ENCODE measurements at places on chromosomes 13 and 19.
A peak's percentile ranks its signal among the peaks of the same experiment; 100 is the strongest.

DNA sequence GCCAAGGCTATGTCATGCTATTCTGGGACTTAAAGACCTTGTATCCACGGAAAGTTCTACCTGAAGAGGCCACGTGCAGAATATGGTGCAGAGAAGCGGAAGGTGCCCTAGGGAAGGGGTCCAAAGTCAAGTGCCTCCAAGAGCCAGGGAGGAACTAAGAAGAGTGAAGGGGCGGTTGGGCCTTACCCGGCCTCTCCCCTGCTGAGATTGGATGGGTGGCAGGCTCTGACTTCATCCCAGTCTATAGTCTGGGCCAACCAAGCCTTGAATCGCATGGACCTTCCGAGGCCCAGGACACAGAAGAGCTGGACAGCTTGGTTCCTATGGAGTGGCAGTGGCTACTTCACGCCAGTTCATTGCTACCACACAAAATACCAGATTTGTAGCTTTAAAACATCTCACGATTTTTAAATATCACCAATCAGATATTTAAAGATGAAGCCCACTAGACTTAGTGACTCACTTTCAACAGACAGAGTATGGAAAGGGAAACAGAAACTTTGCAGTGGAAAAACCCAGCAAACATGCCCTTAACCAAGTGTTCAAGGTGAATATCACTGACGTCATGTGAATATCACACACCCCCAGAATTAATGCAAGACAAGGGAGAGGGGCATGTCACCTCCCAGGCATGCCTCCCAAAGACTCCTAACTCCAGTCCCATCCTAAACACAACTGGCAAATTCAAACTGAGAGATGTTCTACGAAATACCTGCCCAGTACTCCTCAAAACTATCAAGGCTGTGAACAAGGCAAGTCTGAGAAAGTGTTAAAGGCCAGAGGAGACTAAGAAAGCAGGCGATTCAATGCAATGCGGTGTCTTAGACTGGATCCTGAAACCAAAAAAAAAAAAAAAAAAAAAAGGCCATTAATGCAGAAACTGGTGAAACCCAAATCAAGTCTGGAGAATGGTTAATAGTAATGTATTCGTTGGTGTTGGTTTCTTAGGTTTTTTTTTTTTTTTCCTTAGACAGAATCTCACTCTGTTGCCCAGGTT lies 10.2 kb downstream of the C19orf12 start:
- peak; percentile 51 for DNase-seq

- no peak for DNase-seq
Measured at GRCh38 chr13:112124141-112124540, 57.2 kb downstream of the SOX1 start.

- DNase-seq, result no peak
Measured at GRCh38 chr13:33349986-33350826, 64.7 kb upstream of the STARD13 start.

GRCh38 chr19:19160461-19161035 lies 9.5 kb downstream of the MEF2B start:
- peak; percentile 60 for DNase-seq

- no peak for DNase-seq
Measured at GRCh38 chr19:48171710-48172109, 1.2 kb downstream of the ZSWIM9 start.

DNA sequence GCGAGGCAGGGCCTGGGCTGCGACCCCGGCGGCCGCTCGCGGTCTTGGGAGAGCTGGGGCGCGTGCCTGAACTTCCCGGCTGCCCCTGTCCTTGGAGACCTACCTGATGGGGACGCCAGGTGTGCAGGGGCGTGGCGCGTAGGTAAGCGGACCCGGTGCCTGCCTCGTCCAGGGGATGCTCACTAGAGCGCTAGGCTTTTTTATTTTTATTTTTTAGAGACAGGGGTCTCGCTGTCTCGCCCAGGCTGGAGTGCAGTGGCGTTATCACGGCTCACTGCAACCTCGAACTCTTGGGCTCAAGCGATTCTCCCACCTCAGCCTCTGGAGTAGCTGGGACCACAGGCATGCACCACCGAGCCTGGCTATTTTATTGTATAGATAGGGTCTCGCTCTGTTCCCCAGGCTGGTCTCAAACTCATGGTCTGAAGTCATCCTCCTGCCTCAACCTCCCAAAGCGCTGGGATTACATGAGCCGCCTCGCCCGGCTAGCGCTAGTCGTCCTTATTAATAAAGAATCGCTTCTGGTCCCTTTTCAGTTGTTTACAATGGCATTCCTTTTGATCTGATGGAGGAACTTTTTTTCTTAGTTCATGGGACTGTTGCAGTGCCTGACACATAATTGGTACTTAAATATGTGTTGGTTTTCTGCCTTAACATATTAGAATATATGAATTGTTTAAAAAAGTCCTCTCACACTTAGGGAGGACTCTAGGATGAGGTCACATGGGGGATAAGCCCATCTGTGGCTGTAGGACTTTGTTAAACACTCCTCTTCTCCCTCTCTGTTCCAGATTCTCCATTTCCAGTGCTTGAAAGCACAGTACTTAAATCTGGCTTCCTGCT lies 812 bp downstream of the DPY19L3 start:
- DNase-seq, result no peak

DNA sequence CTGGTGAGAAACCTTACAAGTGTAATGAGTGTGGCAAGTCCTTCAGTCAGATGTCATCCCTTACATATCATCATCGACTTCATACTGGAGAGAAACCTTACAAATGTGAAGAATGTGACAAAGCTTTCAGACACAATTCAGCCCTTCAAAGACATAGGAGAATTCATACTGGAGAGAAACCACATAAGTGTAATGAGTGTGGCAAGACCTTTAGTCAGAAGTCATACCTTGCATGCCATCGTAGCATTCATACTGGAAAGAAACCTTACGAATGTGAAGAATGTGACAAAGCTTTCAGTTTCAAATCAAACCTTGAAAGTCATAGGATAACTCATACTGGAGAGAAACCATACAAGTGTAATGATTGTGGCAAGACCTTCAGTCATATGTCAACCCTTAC lies 13.6 kb upstream of the ZNF765 start:
- no peak for DNase-seq

- DNase-seq, result no peak
Measured at GRCh38 chr19:3897936-3898335, 17.5 kb downstream of the ATCAY start.

- DNase-seq, result no peak
Measured at GRCh38 chr13:39887387-39887786, 231.9 kb downstream of the COG6 start.

DNA sequence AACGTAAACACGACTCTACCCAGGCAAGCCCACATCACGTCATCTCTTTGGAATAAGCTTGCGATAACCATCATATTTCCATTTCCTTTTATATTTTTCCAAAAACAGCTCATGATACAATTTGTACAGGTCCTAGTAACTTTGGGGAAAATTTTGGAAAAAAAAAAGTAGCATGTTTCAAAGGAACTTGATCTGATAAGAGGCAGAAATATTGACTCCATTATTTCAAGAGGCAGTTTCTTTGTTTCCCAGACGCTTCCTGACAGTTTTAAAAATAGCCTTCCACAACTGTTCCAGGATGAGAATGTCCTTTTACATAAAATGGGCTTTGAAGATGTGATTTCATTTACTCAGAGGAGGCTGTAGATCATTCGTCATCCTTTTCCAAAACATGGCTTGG lies 23.1 kb downstream of the KLF2 start:
- DNase-seq, result no peak

GRCh38 chr19:18896421-18896841 lies 473 bp upstream of the CERS1 start:
- no peak for DNase-seq

GRCh38 chr13:26816881-26817280 lies 56.3 kb upstream of the GPR12 start:
- DNase-seq, result no peak

Data from GM12865 (cell line).